ENCODE measurements at places on chromosomes 12 and 14. TPM values are rescaled to one million over a fixed set of nuclear protein-coding genes. Genes with fewer than 3 reads are reported as not detected.

The NPFF gene
- total RNA-seq = not detected

DNA sequence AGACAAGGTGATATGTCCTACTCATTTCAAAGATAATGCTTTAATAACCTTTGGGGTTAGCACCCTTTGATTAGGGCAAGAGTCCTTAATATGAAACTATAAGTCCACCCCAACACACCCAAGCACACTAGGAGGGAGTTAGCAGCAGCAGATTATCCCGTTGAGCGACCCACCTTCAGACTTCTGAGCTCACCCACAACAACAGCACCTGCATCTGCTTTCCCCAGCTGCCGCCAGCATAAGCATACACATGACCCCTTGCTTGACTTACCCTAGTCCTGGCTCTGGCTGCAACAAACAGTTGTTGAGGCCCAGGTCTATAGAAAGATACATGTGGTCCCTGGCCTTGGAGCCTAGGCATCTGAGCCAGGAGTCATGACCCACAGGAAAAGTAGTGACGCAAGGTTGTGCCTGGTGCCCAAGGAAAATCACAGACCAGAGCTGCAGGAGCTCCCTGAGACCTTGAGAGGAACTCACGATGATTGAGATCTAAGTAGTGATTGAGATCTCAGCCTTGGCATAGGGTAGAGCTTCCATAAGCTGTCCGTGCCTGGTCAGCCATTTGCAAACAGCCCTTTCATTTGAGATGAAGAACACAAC lies 19.0 kb downstream of the ZDHHC22 start:
- DNase-seq = peak; percentile 18

The SYCP3 gene
- 0.31 TPM for total RNA-seq

GRCh38 chr12:75511116-75512048 lies at the start of gene KRR1:
KRR1 (minus strand) TSS chr12:75511609; CDS start chr12:75511597, 12 bp downstream.
- DNase-seq = peak; percentile 98

DNA sequence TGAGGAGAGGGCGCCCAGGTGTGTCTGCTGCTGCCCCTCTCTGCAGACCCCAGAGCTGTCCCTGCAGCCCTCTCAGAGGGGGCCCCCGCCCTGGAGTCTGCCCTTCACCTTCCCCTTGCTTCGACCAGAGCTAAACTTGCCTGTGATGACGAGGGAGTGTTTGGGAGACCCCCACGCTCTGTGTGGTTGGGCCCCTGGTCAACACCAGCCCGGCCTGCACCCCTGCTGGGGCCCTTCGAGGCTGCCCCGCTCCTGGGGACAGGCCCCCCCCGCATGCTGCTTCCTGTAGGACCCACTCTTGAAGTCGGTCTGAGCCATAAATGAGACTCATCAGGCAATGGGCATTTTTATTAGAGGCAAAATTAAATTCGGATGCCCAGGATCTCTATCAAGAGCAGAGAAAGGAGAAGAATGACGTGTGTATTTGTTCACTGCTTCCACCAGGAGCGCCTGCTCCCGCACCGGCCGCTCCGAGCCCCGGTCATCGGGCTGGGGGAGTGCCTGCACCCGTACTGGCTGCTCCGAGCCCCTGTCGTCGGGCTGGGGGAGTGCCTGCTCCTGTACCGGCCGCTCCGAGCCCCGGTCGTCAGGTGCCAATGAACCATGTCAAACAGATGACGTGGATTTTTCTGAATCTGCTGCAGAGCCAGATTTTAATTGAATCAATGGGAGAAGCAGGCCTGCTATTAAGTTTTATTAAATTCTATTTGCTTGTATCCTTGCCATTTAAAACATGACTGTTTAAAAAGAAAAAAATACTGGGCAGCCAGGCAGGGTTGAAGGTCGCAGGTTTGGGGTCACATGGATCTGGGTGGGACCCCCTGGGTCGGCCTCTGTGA lies 47.7 kb downstream of the NOC4L start:
- no peak for DNase-seq

- no peak for DNase-seq
Measured at GRCh38 chr12:86917121-86917520, 660.9 kb upstream of the MGAT4C start.

DNA sequence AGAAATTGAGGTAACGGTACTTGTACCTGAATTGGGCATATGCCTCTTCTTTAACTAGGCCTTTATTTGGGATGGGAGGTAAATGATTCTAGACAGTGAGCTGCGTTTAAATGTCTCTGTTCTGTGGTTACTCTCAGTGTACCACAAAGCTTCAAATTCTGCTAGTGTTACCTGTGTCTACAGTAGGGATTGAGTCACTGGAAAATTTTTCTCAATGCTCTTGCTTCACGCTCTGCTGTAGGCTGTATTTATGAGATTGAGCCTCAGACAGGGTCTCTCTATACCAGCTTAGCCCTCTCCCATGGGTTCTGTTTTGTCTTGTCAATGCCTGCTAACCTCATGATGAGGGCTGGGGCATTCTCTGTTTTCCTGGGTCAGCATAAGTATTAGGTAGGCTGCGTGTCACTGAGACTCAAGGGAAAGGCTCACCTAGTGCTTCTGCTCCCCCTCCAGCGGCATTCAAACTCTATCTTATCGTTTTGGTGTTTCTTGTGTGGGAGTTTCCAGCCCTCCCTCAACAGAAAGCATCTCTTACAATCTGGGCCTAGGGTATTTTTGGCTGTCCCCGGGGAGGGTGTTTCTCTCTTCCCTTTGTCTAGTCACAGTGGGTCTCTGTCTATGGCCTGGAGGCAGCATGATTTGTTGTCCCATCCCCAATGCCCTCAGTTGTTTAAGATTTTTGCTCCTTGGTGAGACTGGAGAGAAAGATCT lies 285.8 kb downstream of the ADGRD1 start:
- no peak for DNase-seq

Measured in H9 (cell line).